ENCODE measurements at places on chromosomes 2 and 18.

DNA sequence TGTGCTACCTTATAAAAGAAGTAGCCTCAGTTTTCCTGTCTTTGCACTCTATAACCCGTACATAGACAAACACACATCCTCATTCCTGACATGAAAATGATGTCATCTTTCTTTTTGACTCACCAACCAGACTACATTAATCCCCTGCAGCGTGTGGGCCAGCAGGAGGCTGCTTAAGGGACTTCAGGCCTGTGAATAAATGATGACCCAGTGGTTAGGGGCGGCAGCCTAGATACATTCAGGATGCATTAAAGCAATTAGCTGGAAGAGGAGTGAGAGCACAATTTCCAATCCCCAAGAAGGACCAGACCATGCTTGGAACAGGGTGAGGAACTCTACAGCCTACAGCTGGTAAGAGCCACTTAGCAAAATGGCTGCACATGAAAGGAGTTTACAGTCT is 57.3 kb upstream of the KLF7 start:
- no peak for DNase-seq

- no peak for DNase-seq
Measured at GRCh38 chr2:52456561-52457377, 1310.8 kb upstream of the CHAC2 start.

- no peak for DNase-seq
Measured at GRCh38 chr2:232521959-232522622, 1.9 kb downstream of the PRSS56 start.

DNA sequence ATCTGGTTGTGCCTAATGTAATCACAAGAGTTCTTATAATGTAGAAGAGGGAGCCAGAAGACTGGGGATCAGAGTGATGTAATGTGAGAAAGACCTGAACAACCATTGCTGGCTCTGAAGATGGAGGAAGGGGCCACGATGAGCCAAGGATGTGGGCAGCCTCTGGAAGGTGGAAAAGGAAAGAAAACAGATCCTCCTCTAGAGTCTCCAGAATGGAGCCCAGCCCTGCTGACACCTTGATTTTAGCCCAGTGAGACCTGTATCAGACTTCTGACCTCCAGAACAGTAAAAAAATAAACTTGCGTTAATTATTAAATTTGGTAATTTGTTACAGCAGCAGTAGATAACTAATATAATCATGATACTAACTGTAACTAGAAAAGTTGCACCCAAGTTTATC is 3.1 kb downstream of the RBKS start:
- DNase-seq, result no peak

GRCh38 chr2:120613742-120614571 is 121.7 kb upstream of the GLI2 start:
- DNase-seq, result no peak

DNA sequence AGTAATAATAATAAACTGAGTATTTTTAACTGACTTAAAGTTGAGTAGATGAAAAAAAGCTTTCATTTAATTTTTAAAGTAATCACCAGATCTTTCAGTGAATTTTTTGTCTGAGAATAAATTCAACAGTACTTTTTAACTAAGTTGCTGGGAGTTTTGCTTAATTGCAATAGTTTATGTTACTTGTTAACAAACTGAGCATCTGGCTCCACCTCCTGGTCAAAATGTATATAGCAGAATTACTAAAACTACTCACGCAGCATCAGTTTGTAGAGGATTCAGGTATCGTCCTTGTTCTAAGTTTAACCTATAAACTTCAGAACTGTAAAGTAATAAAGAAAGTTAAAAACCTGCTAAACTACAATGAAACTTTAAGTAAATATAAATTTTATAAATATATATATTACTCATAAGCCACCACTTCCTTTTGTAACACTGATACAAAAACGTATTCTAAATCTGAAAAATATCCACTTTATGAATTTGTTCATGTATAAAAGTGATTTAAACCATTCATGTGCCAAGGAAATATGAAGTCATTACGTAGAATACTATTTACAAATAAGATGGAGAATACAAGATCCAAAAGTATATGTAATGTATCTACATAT is 21.3 kb downstream of the NOL10 start:
- DNase-seq, result peak; percentile 26

DNA sequence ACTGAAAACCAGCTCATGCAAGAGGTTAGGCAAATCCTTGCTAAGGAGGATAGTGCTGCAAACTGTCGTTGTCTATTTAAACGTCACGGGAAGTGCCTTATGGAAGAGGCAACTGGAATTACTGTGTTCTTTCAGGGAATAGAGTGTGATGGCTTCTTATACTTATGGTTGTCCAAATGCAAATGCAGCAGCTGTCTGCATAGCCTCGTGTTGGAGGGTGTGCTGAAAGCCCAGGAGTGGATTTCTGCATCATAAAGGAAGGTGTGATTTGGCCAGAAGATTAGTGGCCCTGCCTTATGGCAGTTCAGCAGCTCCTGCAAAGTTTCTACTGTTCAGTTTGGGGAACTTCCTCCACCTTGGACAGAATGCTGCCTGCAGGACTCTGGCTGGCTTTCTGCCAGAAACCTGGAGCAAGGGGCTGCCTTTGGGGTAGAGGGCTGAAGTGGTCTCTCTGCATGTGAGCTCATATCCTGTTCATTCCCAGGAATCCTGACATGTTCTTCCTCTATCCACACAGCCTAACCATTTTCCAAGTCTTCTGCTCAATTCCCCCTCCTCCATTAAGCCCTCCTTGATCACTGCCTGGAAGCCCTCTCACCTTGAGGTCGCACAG is 321.2 kb upstream of the CXCR4 start:
- DNase-seq, result no peak

DNA sequence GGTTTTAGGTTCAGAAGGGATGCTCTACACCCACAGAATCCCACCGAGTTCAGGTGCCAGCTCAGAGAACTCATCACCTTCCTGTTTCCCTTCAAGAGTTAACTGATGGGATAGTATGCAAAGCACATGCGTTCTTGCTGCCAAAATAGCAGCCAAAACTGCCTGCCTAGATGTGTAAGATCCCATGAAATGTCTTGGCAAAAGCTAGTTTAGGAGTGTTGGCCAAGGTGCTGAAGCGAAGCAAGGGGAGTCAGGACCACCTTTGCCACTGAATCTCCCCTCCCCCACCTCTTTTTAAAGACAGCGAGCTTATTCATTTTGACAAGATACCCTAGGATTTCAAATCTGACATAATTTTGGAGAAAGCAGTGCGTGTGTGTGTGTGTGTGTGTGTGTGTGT is 2.1 kb downstream of the DOCK10 start:
- no peak for DNase-seq

- DNase-seq, result no peak
Measured at GRCh38 chr2:196284144-196284844, 112.9 kb upstream of the STK17B start.

GRCh38 chr18:78495550-78495949 is 484.1 kb upstream of the SALL3 start:
- no peak for DNase-seq

- DNase-seq, result no peak
Measured at GRCh38 chr2:9714630-9715214, 83.9 kb upstream of the YWHAQ start.

- no peak for DNase-seq
Measured at GRCh38 chr2:170576296-170576695, 138.8 kb upstream of the SP5 start.

GRCh38 chr2:23693606-23693951 is 233.3 kb downstream of the ATAD2B start:
- no peak for DNase-seq

DNA sequence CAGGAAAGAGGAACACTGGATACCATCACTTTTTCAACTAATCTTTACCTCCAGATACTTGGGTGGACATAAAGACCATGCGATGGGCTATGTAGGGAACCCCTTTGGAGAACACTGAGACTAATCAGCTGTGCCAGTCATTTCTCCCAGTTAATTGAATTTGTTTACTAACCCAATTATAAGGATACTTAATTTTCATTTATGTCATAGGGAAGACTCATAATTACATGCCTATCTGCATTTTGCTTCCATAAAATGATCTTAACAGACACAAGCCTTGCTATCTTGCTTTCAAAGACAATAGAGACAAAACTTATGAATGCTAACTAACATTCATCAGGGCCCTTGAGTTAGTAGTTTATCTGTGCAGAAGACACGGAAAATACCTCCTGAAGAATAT is 68.9 kb upstream of the CAVIN2 start:
- DNase-seq, result no peak

DNA sequence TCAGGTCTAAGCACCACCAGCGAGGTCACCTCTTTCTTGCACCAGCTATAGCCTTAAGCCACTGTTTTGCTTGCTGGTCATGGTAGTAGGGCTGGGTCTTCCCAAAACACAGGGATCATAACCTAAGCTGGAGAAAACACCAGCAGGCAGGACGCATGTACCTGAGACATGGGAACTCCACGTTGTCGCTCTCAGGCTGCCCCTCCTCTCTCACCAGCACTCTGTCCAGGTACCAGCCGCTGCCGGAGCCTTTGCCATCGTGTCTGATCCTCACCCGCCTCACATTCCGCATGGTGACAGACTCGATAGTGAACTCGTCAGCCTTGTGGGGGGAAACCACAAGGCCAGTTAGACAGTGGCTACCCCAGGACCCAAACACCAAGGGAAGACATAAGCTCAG is 79.5 kb downstream of the LOXHD1 start:
- DNase-seq, result no peak

DNA sequence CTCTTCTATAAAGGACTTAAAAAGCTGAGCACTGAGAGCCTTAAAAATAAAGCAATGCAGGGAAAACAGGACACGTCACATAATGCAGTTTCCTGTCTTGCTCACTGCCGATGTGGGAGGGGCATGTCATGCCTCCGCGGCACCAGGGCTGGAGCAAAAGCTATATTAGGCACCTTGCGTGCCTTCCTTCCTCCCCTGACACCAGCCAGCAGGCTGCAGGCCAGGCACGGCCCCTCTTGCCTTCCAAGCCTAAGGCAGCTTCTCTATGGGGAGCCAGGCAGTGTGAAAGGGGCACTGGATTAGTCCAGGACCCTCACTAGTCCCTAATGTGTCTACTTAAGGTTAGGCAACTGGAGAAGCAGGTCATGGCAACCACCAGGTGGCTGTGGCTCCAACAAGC is 26.3 kb downstream of the MRPL35 start:
- DNase-seq, result no peak

DNA sequence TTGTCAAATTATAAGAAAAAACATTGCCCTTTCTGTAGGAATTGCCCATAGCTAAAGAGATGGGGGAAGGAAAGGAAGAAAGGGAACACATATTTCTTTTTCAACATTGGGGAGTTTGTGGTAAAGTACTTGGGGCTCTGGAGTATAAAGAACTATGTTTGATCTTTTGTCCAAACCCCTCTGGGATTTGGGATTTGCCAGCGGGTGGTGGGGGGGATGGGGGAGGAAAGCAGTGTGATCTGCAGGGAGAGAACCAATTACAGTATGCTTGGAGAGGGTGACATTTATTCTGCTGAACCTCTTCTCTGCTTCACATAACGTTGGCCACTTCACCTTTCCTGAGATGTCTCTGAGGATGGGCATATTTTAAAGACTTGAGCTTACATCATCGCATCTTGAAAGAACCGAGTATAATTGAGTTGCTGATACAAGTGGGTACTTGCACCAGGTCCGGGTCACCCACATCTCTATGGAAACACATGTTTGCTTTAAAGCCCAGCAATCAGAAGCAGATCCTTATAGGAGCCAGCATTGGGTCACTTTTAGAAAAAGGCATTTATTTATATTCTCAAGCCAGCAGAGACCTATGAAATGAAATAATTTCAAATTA is 73.1 kb downstream of the SPATS2L start:
- no peak for DNase-seq

DNA sequence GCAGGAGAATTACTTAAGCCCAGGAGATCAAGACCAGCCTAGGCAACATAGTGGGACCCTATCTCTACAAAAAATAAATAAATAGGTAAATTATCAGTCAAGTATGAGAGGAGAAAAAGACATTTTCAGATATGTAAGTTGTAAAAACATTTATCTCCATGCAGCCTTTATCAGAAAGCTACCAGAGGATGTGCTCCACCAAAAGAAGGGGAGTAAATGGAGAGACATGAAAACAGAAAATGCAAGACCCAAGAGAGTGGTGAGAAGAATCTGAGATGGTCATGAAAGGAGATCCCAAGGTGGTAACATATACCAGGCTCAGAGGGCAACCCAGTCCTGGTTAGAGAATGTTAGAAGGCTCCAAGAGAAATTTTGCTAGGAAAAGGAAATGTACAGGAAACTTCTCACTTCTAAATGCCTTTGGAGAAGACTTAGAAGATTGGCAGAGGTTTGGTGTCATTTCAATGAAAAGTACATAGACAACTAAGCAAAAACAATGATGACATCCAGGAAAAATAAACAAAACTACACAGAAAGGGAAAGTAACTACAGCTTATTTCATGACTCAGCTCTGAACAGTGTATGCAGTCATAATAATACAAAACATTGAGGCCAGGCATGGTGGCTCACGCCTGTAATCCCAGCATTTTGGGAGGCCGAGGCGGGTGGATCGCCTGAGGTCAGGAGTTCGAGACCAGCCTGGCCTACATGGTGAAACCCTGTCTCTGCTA is 19.5 kb downstream of the CIB4 start:
- no peak for DNase-seq

GRCh38 chr2:55985406-55985805 is 61.8 kb upstream of the EFEMP1 start:
- DNase-seq, result no peak

GRCh38 chr2:118858485-118859156 is 11.2 kb upstream of the EN1 start:
- no peak for DNase-seq

- no peak for DNase-seq
Measured at GRCh38 chr2:3606028-3606369, 11.1 kb downstream of the COLEC11 start.

GRCh38 chr18:45321520-45321919 is 293.8 kb upstream of the SLC14A2 start:
- peak; percentile 58 for DNase-seq

GRCh38 chr2:196729418-196729817 is 70.1 kb downstream of the GTF3C3 start:
- no peak for DNase-seq

- DNase-seq, result no peak
Measured at GRCh38 chr2:17373041-17373440, 145.2 kb downstream of the RAD51AP2 start.

GRCh38 chr2:119389615-119390306 is 23.0 kb downstream of the DBI start:
- DNase-seq, result no peak

GRCh38 chr2:196337208-196337953 is 166.0 kb upstream of the STK17B start:
- DNase-seq, result no peak

DNA sequence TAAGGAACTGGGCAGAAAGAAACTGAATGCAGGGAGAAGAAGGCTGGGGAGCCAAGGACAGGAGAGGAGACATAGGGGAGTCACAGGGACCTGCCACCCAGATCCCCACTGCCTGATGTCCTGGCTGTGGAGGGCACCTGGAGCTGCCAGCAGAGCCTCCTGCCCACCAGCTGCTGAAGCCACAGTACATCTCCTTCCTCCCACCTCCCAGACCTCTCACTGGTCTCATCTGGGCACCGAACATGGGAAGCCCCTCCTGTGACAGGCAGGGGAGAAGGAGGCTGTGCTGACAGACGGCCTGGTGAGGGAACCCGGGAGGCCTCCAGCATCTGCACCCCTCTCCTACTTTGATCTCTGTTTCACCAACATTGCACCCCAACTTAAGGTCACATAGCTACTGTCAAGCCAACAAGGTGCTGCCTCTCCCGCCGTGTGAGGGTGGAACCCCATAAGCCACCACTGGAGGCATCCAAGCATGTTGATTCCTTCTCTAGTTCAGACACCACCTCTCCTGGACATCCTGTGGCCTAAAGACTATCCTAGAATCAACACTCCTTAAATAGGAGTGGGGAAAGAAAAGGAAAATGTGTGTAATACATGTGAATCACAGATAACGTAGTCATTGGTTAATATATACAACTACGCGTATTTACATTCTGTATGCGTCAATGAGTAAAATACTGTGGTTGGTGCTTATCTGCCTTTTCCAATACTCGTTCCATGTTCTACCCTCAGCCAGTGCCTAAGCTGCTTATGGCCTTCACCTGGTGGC is 3.5 kb upstream of the RNPEPL1 start:
- DNase-seq, result no peak

Measured in SHP77 treated with DMSO at 0.1 percent for 48 hours (cell line).